Upper lobe of right lung (tissue), 1 donor: ENCODE measurements at places on chromosomes 7 and 10. TPM values are rescaled to one million over a fixed set of nuclear protein-coding genes. Genes with fewer than 3 reads are reported as not detected.

DNA sequence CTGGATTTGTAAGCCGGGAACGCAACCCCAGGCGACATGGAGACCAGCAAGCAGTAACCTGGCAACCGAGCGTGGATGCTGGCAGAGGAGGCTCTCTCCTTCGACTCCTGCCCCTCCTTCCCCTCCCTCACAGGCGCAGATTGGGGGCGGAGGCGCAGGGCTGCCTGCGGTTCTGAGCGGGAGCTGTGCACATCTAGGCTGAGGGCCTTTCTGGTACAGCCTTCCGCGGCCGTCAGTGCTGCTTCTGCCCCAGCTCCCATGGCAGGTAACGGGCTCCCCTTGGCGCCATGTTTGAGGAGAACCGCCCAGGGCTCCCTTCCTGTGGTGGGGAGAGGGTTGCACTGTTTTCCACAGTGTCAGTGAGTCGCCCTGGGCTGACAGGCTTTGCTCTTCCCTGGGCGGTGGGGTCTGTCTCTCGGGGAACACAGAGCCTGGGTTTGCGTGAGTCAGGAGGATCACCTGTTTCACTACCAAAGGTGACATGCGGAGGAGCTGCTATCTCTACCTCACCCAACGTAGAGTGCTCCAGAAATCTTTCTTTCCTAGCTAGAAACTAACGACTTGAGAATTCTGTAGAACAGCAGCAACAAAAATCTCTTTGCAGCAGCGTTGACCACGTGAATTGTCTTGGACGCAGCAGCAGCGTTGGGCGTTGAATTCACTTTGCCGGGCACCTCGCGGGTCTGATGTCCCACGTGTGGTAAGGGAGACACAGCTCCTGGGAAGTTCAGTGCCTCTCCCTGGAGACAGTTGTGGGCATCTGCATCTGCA, 154.8 kb upstream of the COBL start:
- no peak for DNase-seq

DNA sequence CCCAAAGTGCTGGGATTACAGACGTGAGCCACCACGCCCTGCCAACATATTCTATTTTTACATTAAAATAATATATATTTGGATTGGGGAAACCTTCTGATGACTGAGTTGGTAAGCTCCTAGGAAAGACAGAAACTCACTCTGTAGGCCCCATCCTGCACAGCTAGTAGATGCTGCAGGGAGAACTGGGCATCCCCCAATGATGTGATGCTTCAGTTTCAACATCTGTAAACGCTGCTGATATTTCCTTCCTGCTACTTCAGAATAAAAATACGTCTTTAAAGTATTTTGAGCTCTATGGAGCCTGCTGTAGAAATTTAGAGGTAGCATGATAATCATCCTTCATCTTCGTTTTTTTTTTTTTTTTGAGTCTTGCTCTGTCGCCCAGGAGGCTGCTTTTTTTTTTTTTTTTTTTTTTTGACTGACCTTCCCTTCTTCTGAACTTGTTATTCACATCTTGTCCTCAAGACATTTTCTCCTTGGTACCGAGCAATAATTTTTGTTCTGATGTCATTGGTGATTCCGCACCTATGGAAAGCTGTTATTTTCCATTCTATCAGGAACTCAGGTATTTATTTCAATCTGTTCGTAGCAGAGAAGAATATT, 21.8 kb upstream of the INPP5F start:
- no peak for DNase-seq

EPC1 gene
- total RNA-seq, result 36.0 TPM

DNA sequence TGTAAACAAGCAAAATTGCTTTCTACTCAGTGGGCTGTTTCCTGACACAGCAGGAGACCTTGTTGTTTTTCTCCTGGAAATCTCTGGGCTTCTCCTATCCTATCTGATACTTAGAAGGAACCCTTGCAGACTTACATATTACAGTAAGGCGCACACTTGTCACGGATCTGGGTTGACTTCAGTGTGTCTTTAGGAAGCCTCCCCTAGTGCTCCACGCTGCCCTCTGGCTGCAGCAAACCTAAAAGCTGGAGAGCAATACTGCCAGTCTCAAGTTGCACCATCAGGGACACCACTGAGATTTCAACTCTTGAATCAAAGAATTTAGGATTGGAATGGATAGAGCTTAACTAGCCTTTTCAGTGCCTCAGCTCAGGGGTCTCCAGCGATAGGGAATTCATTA, 495.3 kb downstream of the LRMDA start:
- no peak for DNase-seq

DNA sequence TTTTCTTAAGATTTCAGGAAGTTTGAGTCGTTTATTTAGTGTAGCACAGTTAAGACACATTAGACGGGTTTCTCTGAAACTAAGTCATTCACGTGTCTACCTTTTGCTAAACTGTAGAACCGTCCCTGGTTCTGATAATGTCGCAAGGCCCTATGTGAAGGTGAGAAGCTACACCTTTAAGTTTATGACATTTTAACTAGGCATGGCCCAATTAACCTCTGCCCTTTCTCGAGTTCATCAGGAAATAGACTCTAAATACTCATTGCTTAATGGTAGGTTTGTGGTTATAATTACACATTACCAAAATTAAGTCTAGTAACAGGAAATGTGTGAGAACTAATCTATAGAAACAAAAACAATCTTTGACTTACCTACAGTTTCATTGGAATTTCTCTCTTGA, 126.6 kb upstream of the FZD8 start:
- DNase-seq, result no peak

DNA sequence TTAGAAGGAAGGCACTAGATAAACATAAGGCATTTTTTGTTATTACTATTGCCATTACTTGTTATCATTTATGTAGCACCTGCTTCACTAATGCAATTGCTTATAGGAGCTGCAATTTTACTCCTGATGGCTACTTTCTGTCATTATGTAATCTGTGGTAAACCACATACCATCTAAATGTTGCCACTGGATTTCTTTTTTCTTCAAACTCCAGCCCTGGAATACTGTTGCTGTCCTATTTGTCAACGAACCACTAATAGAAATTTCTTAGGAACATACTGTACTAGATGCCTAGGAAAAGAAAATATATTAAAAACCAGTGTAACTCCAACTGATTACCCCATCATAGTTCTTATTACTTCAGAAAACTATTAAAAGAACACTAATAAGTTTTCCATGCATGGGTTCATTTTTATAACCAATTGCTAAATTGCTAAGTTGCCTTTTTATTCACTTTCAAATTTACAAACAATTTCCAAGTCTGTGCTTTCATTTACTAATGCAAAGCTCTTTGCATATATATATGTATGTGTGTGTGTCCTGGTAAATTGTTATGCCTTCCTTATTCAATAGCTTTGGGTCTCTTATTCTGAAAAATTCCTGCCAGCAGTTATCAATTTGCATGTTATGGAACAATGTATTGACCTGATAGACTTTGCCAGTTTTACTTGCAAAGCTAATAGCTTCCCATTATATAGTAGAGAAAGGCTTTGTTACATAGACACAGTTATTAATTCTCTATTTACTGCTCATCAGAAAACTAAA, 287.4 kb downstream of the EXOC4 start:
- no peak for DNase-seq

GRCh38 chr10:16996530-16996964, 133.1 kb downstream of the CUBN start:
- DNase-seq, result no peak

GRCh38 chr7:149046416-149046815, 18.1 kb upstream of the PDIA4 start:
- no peak for DNase-seq

DNA sequence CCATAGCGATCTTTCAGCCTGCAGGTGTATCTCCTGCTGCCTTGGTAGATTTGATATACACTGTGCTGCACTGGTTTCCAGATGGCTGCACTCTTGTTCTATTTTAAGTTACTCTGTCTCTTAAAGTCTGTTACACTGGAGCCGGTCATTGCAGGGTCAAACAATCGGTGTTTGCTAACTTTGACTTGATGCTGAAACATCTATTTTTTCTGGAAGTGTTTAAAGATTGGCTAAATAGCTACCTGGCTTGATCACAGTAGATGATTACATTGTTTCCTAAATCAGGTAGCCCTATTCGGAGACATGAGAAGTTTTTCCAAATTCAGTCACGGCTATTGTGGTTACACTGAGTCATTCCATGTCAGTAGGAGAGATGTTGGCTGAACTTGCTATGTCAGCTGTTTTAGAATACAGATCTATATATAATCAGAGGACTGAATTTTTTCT, 574.8 kb downstream of the ETV1 start:
- no peak for DNase-seq

- DNase-seq, result no peak
Observed at GRCh38 chr10:7239312-7239985, 171.4 kb downstream of the SFMBT2 start.

SUN3 gene
- total RNA-seq, result not detected

MAGI2 gene
- total RNA-seq, result 12.8 TPM

GRCh38 chr10:110584006-110584405, 16.5 kb downstream of the SMC3 start:
- no peak for DNase-seq

IRF5 gene
- total RNA-seq, result 29.4 TPM

ABCC2 gene
- total RNA-seq, result 1.1 TPM

DNA sequence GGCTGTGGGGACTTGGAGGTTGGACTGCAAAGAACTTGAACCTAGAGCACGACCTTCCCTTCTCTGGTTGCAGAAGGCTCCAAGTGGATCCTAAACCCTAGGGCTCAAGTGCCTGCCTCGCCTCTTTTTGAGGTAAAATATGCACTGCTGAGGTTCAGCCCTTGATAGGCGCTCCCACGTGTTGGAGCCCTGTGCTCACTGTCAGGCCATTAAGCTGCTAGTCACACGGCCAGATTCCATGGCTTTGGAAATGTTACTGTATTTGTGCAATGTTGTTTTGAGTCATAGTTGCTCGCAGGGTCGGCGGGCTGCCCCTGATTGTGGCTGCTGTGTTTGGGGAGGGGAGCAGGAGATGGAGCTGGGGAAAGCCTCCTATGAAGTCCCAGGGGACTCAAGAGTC, 39.8 kb upstream of the PCBD1 start:
- DNase-seq, result no peak

MEPCE gene
- total RNA-seq, result 36.3 TPM

DNA sequence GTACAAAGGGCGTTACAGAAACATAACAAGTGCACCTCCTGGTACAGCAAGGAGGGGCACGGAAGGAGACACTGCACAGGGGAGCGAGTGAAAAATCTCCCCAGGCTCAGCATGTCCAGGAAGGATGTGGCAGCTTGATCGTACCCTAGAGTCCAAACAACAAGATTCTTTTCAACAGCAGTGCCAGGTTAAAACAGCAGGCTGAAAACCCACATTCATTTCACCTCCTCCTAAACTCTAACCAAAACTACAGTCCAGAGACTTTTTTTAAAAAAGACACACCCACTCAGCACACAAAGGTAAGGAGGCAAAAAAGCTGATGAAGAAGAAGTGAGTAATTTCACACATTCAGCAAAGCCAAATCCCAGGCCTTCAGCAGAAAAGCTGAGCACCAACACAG, 138.8 kb downstream of the SFMBT2 start:
- no peak for DNase-seq

DNA sequence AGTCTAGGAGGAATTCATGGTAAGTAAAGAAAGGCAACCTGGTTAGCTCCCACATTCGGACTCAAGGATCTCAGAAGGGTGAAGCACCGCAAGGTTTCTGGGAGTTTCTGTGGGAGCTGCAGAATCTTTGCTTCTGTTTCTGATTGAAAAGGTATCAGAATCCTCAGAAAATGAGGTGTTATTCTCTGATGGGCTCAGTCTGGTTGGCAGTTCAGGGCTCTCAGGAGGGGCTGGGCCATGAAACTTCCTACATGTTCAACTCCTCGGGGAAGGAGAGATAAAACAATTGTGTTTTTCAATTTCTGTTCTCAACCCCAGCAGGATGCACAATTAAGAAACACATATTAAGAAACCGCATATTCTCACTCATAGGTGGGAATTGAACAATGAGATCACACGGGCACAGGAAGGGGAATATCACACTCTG, 9.1 kb downstream of the OR2A7 start:
- DNase-seq, result no peak

- no peak for DNase-seq
Observed at GRCh38 chr10:21195252-21195651, 298.1 kb upstream of the NEBL start.

DNA sequence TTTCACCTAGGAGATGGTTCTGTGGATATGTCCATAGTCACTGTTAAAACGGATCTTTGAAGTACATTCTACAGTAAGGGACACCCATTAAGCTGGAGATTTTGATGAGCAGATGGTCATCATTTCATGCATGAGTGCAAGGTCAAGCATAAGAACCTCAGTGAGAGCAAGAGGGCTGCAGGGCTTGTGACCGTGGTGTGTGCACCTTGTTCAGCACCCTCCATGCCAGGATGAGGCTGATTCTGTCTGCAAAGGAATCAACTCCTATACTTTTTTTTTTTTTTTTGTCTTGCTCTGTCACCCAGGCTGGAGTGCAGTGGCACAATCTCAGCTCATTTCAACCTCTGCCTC, 17.6 kb downstream of the PDSS1 start:
- no peak for DNase-seq

LMOD2 gene
- 0.17 TPM for total RNA-seq

GRCh38 chr7:103106005-103106702, 31.2 kb downstream of the ARMC10 start:
- no peak for DNase-seq

- no peak for DNase-seq
Observed at GRCh38 chr7:71900556-71900955, 511.6 kb downstream of the CALN1 start.

GRCh38 chr7:55240418-55241142, 124.6 kb upstream of the LANCL2 start:
- no peak for DNase-seq

ANKRD61 gene
- total RNA-seq, result not detected

DNA sequence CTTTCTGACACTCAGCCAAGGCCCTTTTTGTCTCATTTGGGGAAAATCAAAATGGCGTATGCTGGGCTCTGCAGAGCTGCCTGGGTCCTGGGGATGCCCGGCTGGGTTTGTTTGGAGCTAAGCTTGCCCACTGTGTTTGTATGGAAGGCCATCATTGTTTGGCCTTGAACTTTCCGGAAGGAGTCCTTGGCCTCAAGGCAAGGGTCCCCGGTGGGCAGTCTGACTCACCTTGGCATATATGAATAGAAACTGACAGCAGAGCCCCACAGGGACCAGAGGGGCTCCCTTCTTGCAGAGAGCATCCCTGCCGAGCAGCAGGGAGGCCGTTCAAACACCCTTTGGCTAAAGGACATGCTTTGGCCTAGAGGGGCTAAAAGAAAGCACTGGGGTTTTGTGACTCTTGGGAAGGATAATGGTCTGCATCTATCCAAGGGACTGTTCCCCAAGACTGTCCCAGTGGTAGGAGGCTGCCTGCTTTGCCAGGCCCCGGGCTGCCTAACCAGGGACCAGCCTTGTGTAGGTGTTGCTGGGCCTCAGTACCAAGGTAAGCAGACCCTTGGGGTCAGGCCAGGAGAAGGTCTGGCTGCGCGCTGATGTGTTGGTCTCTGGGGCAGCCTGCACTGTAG, 15.0 kb downstream of the SLC18A2 start:
- DNase-seq, result no peak
